GM20000 (cell line): ENCODE measurements at places on chromosomes 4 and X.

GRCh38 chr4:42906891-42907759 is 14.6 kb downstream of the GRXCR1 start:
- DNase-seq, result no peak

GRCh38 chrX:108447303-108447702 is 7.7 kb downstream of the COL4A5 start:
- DNase-seq, result no peak

DNA sequence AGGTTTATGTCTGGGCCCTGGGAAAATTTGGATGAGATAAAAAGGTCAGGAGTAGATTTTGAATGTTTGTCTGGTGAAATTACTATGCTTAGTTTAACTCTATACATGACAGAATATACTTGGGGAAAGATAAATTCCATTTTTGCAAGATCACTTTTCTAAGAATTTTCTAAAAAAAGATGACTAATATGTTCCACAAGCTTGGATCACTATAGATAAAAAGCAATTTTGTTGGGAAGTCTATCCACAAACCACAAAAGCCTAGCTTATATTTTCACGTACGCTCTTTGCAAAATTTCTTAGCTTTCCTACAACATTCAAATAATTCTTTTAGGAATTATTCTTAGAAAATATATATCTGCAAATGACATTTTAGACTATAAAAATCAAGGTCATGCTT is 20.6 kb upstream of the COQ2 start:
- no peak for DNase-seq

GRCh38 chr4:38696697-38697096 is 32.7 kb downstream of the KLF3 start:
- DNase-seq, result no peak

DNA sequence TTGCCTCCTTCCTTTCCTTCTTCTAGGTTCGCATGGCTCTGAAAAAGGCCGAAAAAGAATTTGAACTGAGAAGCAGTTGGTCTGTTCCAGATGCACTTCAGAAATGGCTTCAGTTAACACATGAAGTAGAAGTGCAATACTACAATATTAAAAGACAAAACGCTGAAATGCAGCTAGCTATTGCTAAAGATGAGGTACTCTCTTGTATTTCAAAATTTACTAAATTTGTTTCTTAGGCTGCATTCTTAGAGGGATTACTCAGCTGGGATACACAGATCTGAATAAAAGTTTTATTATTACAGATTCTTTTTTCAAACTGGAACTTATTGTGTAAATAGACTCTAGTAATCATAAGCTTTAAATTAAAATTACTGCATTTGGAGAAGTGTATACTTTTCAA is 146.9 kb downstream of the STIM2 start:
- DNase-seq, result no peak

- no peak for DNase-seq
Measured at GRCh38 chrX:42619068-42619467, 158.9 kb downstream of the PPP1R2C start.

DNA sequence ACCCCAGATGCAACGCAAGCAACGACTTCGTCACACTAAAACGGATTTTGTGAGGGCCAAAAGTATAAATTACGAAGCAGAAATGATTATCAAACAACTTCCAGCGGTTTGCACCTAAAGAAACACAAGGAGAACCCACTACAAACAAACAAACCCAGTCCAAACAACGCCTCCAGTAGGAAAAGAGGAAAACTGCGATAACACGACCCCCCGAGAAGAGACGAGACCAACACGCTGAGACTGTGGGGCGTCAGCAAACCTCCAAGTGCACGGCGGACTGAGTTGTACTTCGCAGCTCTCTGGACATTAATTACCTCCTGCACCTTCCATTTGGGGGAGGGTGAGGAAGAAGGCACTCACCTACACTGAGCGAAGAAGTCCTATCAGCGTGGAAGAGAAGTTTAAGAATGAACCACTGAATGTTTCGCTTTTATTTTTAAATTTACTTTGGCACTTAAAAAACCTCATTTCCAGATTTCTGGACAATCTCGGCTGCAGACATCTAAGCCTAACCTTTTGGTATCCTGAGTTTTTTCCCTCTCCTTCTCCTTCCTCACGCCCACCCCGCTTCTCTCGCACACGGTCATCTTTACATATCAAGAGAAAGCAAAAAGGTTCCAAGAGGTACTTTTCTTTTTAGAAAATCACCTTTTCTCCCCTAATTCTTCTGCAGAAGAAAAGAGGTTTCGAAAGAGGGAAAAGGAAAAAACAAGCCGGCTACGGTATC is at the start of gene MAB21L2:
Gene MAB21L2 (plus strand): TSS at position 6 of the 727 bp plus-strand sequence. CDS start 879 bp downstream, outside the sequence.
- no peak for DNase-seq

- no peak for DNase-seq
Measured at GRCh38 chrX:74523224-74523623, 91.2 kb downstream of the RLIM start.

DNA sequence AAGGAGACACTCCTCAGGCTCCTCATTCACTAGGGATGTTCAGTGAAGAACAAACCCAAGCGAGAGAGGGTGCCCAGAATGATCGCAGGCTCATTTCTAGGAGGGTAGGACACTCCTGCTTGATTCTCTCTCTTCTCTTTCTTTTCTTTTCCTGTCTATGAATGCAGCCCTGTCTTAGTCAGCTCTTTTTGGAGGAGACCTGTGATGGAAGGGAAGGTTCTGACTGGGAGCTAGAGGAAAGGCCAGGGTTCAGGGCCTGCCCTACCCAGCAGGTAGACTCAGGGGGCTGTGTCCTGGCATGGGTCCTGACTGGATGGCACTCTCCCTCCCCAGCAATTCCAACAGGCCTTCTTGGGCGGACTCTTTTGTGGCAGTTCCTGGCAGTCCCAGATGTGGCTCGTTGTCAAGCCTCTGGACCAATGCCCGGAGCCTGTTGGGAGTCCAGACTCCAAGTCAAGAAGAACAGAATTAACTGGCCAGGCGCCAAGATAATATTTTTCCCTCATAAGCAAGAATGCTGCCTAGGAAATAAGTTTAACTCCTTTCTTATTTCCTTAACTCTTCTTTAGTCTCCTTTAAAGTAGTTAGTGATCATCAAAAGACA is 139.4 kb upstream of the SCML1 start:
- DNase-seq, result no peak

DNA sequence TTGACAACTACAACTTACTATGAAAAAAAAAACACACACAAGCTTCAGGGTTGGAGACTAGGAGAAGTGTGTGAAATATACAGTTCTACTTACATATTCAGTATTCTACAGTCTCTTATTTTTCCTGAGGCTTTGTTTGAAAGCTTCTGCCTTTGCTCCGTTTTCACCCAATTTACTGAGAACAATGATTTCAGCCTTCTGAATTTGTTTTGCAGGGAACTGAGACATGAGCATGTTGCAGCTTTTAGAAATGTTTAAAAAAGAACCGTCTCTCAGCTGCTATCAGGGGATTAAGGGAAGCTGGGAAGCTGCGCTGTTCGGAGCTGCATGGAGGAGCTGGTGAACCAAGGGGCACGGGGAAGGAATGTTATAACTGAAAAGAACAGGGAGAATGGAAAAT is 85.7 kb downstream of the QDPR start:
- DNase-seq, result no peak

DNA sequence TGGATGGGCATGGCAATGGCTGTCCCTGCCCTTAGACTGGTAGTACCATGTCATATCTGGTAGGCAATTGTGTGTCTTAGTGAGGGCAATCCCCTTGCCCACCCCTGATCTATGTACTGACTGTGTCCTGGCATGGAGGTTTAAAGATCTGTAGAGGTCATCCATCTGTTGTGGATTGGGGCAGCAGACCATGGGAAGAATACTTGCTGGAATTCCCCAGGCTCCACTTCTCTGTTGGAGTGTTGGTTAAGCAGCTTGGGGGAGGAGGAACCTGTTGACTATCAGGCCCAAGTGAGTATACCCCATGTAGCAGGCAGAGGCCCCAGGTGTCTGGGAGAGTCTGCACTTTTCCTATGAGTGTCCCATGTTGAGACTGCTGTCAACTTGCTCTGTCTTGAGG is 246.7 kb upstream of the DIPK2B start:
- no peak for DNase-seq

DNA sequence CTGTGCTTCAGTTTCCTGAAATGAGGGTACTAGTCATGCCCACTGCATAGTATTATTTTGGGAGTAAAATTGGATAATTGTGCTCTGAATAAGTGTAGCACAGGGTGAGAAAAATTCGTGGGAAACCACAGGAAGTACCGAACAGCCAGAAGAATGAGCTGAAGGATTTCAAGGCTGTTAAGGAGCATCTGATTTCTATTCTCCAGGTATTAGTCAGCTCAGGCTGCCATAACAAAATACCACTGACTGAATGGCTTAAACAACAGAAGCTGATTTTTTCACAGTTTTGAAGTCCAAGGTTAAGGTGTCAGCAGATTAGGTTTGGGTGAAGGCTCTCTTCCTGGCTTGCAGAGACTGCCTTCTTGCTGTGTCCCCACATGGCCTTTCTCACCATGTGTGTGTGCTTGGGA is 41.9 kb downstream of the WWC2 start:
- DNase-seq, result no peak

GRCh38 chr4:2792711-2793585 is at the start of gene SH3BP2:
Gene SH3BP2, plus strand, starts transcription at chr4:2793085. Its CDS starts 27,533 bp downstream, at chr4:2820618.
- peak; percentile 90 for DNase-seq

- DNase-seq, result no peak
Measured at GRCh38 chrX:2863646-2864045, 34.9 kb downstream of the GYG2 start.

DNA sequence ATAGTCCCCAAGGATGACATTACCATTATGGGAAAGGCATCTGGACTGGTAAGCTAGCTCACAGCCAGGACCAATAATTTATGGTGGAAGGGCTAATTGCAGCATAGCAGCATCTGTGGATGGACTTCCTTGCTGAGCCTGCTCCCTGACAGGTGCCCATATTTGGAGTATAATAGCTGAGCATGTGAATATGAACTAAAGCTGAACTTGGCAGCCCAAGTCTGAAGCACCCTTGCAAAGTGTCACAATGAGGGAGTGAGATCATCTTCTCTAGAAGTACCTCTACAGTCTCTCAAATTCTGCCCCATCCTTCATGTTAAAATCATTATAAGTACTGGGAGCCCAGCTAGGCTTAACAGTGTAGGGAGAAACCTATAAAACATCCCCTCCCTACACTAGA is 128.2 kb upstream of the INPP4B start:
- DNase-seq, result no peak

- DNase-seq, result peak; percentile 70
Measured at GRCh38 chr4:153222707-153223426, 18.6 kb downstream of the TRIM2 start.

- DNase-seq, result no peak
Measured at GRCh38 chr4:78569306-78569821, 17.8 kb downstream of the ANXA3 start.

- peak; percentile 40 for DNase-seq
Measured at GRCh38 chr4:104064646-104065577, 345.1 kb upstream of the TACR3 start.

DNA sequence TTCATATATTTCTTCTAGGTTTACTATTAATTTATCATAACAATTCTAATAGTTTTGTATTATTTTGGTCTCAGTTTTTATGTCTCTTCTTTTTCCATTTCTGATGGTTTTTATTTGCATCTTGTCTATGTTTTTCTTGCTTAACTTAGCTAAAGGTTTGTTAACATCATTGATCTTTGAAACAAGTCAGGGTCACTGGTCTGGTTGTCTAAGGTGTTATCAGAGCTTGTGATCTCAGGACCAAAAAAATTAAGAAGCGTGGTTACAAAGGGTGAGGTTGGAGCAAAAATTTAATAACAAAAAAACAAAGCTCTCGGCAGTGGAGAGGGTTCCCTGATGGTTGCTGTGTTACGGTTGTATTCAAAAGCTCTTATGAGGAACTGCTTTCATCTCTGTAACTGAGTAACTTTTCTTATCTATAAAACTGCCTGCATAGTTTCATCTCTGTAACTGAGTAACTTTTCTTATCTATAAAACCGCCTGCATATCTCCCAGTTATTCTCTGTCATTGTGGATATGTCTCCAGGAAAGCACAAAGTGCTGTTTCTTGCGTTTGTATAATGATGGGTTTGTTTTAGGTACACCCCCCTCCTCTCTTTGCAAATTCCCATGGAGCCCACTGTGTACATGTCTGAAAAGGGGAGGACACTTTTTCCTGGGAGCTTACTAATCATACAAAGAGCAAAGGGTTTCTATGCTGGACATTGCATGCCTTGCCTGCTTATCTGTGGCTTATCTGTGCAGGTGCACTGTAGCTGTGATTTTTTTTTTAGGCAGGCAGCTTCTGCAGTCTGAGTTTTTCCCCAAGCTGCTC is 62.4 kb upstream of the UGT2B15 start:
- DNase-seq, result no peak

DNA sequence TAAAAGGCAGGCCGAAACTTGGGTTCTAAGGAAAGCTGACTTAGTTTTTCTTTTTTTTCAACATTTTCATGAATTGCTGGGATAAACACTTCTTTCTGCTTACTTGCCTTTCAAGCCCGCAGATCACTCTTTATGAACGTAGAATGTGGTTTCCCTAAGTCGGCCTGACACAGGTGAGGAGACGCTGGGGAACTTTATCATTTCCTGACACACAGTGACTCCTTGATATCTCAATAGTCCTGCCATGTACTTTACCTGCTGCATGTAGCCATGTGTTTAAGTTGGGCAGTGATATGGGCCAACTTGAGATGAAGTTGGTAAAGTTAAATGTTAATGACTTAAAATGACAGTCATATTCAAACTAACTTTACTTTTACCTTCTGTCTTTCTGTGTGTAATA is 26.6 kb upstream of the SNCA start:
- DNase-seq, result no peak

- peak; percentile 8 for DNase-seq
Measured at GRCh38 chrX:132592880-132593279, 104.0 kb upstream of the MBNL3 start.

DNA sequence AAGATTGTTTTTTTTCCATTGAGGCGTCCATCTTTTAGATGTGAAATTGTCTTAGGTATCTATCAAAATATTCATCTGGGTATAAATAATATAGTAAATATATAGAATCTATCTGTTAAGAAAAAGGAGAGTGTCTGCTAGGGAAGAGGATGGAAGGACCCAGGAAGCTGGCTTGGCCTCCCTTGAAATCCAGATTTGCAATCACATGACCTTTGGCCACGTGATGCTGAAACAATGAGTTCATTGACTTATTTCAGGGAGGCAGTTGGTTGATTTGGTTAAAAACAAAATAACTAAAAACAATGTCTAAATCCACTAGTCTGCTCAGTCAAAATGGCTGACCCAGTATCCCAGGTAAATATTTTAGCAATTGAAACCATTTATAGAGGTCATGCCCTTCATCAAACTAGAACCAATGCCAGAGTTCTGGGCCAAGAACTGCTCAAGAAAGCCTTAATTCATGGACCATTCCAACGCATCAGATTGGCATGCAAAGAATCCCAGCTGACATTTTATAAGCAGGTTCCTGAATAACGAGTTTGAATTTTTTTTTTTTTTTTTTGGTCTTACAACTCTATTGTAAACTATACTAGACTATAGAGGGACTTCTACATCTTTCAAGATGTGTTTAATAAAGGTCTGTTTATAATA is 172.7 kb downstream of the MID1 start:
- DNase-seq, result no peak

- DNase-seq, result no peak
Measured at GRCh38 chr4:61545902-61546480, 345.9 kb downstream of the ADGRL3 start.

DNA sequence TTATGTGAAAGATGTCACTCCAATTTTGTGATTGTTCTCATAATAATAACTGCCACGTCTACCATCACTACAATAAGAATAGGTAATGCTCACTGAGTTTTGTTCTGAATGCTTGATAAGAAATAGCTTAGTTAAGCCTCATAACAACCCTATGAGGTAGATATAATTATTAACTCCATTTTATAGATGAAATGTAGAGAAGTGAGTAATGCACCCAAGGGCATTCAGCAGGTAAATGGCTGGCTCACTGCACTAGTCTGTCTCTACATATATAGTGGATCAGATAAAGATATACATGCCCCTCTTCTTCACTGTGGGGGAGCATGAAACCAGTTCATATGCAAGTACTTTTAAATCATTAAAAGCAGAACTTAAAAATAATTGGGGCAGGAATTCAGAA is 65.8 kb upstream of the SLC4A4 start:
- DNase-seq, result no peak
